ENCODE measurements at places on chromosomes 6 and 20.

DNA sequence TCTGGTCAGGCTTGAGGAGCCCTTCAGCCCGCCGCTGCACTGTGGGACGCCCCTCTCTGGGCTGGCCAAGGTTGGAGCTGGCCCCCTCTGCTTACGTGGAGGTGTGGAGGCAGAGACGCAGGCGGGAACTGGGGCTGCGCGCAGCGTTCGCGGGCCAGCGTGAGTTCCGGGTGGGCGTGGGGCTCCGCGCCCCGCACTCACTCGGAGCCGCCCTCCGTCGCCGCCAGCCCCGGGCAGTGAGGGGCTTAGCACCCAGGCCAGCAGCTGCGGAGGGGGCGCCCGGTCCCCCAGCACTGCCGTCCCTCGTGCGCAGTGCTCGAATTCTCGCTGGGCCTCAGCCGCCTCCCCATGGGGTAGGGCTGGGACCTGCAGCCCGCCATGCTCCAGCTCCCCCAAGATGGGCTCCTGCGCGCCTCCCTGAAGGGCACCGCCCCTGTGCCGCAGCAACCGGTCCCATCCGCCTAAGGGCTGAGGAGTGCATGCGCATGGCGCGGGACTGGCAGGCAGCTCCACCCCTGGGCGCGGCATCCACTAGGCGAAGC, 695.9 kb downstream of the EPHA7 start:
- DNase-seq = no peak

DNA sequence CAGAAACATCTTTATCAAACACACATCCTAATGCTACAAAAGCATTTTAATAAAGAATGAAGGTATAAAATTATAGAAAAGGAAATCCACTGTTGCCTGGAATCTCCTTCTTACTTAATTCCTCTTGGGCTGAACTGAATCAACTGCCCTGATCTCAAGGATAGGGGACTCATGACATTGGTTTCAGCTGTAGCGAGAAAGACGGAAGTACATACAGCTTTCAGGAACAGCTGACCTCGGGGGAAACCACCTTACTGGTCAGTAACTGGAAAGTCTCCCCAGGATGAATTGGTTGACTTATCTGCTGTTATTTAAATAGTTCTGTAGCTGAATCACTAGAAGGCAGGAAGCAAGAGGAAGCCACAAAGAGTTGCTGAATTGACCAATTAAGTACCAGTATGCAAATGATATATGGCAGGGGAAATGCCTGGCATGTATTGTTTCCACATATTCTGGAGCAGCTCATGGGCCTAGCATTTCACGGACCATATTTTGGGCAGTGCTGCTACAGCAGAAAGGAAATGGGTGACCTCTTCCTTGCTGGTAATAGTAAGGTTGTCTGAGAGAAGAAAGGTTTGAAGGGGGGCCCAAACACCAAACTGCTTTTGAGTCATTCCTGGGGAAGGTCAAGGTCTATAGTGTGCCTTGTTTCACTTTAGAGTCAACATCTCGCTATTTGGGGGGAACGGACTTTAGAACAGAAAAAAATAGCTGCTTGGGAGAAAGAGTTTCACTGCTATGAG, 43.7 kb upstream of the MAP7 start:
- peak; percentile 95 for DNase-seq

GRCh38 chr6:129597023-129597713, 112.8 kb downstream of the ARHGAP18 start:
- no peak for DNase-seq

DNA sequence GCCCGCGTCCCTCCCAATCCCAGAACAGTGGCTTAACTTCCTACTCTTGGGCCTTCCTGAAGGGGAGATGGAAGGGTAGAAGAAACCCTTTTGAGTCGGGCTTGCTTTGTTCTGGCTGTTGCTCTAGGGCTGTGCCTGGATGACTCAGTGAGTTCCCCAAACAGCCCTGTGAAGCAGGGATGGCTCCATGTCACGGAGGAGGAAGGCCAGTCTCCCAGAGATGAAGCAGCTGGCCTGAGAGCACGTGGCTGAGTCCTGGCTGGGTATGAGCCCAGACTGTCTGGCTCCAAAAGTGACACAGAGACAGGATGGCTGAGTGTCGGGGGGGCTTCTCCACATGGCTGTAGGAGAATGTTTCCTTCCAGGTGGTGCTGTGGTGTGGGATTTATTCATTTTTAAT, 4.6 kb downstream of the SYTL3 start:
- no peak for DNase-seq

GRCh38 chr6:33790379-33790778, 1.4 kb upstream of the LEMD2 start:
- no peak for DNase-seq

GRCh38 chr6:169978615-169979161, 227.3 kb downstream of the ERMARD start:
- DNase-seq = no peak

- no peak for DNase-seq
Observed at GRCh38 chr6:24517659-24518543, 23.1 kb downstream of the ALDH5A1 start.

DNA sequence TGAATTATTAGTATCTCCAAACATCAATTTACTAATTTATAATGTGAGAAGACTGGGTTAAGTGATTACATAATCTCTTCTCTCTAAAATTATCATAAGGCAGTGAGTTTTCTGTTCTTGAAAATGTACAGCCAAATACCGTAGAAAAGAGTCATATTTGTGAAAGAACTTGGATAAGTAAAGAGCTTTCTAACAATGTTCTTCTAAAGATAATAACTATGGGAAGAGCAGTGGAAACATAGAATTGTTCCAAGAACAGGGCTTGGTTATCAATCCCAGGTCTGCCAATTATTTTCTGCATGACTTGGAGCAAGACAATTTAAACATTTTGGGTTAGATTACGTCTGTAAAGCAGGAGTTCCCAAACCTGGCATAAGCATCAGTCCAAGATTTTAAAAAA, 198.1 kb upstream of the SGK1 start:
- no peak for DNase-seq
